ENCODE measurements at places on chromosomes 5 and 9.

GRCh38 chr5:179315356-179315890 is 29.8 kb downstream of the ADAMTS2 start:
- DNase-seq, result no peak

- no peak for DNase-seq
Measured at GRCh38 chr5:157345485-157345884, 79.6 kb downstream of the CYFIP2 start.

DNA sequence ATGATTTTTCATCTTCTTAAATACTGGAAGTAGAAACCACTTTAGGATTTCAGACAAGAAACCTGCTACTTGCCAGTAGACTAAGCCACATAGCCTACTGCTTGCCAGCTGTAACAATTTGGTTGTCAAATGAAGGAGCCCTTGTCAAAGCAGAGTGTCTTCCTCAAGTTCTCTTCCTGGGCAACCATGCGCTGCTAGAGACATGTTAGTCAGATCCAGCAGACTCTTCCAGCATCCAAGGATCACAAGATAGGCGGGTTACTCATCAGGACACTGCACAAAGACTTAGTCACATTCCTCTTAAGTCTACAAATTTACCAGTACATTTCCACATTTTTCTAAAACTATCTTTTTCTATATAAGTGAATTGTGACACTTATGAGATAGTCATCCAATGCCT is 24.4 kb downstream of the SKIC3 start:
- DNase-seq, result peak; percentile 27

GRCh38 chr5:61734966-61735365 is 402.9 kb downstream of the ZSWIM6 start:
- DNase-seq, result no peak

- no peak for DNase-seq
Measured at GRCh38 chr5:7763621-7764072, 87.3 kb downstream of the CFAP90 start.

DNA sequence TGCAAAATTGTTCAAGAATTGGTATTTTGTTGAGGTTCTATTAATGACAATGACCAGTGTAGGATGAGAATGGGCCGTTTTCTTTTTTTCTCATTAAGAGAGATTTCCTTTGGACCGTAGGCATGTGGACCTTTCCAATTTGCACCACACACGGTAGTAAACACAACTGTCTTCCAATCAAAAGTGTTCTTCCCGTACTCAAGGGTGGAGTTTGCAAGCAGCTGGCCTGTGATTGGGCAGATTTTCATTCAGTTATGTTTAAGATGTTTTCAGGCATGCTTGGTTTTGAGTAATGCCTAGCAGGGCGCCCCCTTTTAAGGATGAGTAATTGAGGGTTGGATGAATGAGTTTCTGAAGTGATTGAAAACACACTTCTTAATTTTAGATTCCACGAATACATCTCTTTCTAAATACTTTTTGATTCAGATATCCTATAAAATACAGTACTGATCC is 2.5 kb downstream of the KDM3B start:
- peak; percentile 72 for DNase-seq

DNA sequence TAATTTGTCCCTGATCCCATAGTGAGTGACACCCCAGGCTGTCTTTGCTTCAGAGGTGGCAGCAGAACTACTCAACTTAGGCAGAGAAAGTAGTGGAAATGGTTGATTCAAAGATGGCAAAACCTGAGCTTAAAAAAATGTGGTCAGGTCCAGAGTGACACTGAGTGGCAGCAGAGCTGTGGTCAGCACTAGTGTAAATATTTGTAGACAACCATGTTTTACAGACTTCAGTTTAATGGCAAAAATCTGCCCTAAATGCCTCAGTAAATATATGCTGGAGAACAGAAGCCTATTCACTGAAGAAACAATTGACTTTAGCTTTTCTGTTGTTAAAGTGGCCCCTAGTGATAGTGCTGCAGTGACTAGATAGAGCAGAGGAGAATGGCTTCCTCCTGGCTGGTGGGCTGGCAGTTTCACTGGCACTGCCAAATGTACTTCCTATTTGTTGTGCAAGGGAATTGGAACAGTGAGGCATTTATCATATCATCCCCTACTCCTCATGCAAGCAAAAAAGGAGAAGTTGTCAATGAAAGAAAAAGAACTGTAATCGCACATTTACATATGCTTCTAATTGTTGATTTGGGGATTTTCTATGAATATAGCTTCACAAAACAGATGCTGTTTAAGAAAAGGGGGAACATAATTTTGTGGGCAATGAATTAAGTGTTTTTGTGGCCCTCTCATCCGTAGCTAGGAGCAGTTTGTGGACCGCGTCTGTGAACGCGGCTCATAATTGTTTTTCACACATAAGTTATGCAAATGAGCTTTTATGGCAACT is 12.0 kb downstream of the PBX3 start:
- no peak for DNase-seq

DNA sequence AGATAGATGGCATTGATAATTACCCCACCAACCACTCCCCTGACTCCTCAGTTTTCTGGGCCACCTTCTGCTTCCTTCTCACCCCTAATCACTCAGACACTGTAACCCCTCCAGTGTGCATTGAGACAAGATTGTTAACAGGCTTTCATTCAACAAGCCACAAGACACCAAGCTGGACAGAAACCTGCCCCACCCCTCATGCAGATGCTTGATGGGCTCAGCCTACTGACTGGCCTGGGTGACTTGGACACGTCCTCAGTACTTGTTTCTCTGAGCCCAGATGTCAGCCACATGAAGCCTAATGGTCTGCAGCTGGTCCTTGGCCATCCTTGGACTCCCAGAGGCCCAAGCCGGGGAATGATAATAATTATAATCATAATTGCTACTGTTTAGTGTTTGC is 71.4 kb upstream of the SMIM23 start:
- DNase-seq, result no peak

DNA sequence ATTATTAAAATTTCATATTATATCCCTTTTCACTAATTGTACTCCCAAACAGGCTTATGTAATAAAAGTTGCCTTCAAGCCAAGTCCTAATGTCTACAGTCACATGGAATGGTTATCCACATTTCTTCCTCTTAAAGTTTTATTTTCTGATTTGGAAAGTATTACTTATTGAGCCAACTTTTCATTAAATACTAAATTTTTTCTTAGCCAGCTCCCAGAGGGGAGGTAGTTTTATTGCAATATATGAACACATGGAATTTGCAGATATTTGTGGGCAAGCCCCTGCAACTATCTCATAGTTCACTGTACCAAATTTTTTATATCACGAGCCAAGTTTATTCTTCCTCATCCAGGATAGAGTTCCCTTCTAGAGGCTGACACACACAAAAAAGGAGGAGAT is 332.8 kb upstream of the PTGER4 start:
- no peak for DNase-seq

- no peak for DNase-seq
Measured at GRCh38 chr9:127977884-127978647, 2.7 kb downstream of the EEIG1 start.

GRCh38 chr5:54146916-54147315 is 163.5 kb downstream of the ARL15 start:
- no peak for DNase-seq

DNA sequence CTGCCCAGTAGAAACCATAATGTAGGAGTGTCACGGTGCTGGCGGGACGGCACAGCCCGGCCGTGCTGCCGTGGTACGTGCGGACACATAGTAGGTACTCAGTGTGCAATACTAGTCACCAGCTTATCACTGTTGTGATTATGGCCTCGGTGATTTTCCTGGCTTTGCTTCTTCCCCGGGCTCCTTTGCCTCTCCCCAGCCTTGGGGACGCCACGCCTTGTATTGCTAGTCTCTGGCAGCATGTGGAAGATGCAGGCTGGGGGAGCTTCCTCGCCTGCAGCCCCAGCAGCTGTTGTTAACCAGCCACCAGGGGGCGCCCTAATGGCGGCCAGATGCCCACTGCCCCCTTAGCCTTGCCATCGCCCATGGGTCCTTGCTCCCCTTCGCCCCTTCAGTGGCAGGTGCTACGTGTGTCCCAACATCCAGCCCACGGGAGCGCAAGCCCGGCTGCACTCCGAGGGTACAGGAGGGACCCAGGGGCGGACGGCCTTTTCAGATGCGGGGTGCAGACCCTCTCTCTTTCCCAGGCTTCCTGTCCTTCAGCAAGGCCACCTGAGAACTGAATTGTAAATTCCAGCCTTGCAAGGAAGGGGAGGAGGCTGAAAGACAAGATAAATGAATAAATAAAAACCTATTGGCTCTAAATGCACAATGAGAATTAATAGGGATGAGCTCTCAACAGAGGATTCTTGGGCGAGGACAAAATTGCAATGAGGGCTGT is 8.0 kb downstream of the NTNG2 start:
- no peak for DNase-seq

GRCh38 chr9:32928912-32929311 is 72.5 kb downstream of the APTX start:
- no peak for DNase-seq

- no peak for DNase-seq
Measured at GRCh38 chr5:132704875-132705274, 31.1 kb downstream of the IL4 start.

DNA sequence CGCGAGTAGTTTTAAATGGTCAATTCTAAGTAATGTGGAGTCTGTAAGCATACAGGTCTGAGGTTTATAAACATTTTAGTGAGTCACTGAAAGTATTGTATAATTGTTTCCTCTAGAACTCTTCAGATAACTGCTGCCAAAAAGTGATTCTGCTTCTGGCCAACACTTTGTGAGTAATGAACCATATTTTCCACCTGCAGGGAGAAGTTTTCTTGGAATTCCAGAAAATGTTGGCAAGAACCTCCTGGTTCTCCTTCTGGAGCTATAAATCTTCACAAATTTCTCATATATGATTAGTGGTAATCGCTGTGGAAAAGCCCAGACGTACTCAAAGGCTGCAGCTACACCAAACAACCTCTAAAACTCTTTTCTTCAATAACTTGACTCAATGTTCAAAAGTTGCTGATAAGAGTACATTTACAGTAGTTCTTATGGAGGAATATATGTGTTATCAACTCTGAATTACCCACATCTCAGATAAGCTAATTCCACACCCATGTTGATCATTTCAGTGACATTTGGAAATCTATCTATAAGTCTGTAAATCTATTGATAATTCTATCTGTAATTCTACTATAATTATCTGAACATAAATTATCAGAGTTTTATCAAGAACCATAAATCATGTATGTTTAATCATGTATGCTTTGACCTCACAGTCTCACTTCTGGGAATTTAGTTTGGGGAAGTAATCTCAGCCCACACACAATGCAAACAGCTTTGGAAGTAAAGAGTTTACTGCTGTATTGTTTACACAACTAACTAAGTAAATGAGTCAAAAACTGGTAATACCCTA is 74.1 kb downstream of the FNBP1 start:
- DNase-seq, result peak; percentile 12

- peak; percentile 65 for DNase-seq
Measured at GRCh38 chr5:78527054-78527859, 121.3 kb downstream of the LHFPL2 start.

DNA sequence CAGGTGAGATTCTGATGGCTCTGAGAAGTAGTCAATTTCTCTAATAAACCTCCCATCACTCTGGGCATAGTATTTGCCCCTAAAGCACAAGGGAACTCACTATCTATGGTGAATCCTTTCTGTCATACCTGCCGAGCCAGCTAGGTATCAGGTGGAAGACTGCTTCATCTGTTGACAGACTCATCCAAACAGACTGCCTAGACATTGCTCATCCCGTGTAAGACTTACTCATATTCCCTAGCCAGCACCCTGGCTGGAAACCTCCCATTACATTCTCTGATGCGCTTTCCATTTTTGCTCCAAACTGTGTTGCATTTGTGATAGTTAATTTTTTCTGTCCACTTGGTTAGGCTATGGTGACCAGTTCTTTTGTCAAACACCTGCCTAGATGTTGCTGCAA is 595.9 kb downstream of the DNAH5 start:
- DNase-seq, result peak; percentile 2

DNA sequence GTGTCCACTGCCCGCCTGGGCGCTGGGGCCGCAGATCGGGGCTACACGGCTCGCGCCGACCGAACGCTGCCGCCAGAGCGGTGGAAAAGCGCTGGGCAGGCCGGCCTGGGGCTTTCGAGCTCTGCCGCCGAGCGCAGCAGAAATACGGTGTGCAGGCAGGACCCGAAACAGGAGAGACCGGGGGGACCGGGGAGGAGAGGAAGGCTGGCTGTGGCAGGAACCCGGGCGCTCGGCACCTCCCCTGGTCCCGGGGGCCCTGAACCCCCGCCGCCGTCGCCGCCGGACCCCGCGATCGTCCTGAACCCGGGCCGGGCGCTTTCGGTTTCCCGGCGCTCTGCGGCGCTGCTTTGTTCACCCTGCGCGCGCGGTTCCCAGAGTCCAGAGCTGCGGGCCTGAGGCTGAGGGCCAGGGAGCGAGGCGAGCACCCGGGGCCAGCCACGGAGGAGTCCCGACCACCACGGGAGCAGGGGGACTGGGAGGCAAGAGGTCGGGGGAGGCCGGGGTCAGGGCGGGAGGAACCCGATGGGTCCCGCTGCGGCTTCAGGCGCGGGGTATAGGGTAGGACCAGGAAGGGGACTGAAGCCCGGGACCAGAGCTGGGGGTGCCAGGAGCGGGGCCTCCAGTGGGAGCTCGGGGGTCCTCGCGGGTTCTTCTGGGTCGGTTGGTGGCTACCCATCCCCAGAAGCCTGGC is 12.0 kb downstream of the IRX2 start:
- no peak for DNase-seq

DNA sequence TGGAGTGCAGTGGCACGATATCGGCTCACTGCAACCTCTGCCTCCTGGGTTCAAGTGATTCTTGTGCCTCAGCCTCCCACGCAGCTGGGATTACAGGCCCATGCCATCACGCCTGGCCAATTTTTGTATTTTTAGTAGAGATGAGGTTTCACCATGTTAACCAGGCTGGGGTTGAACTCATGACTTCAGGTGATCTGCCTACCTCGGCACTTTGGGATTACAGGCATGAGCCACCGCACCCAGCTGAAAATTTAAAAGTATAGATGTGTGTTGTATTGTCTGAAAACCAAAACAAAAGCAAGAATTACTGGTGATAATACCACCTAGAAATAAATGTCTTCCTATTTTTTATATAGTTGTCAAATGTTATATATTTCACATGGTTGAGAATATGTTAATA is 162.0 kb upstream of the DMRT1 start:
- DNase-seq, result no peak

GRCh38 chr5:64165500-64166200 is at the start of gene RNF180:
Gene RNF180 (plus strand): TSS chr5:64165843. CDS start chr5:64200808, 34,965 bp downstream.
- DNase-seq, result no peak

- no peak for DNase-seq
Measured at GRCh38 chr9:16171911-16172310, 619.1 kb downstream of the CCDC171 start.

DNA sequence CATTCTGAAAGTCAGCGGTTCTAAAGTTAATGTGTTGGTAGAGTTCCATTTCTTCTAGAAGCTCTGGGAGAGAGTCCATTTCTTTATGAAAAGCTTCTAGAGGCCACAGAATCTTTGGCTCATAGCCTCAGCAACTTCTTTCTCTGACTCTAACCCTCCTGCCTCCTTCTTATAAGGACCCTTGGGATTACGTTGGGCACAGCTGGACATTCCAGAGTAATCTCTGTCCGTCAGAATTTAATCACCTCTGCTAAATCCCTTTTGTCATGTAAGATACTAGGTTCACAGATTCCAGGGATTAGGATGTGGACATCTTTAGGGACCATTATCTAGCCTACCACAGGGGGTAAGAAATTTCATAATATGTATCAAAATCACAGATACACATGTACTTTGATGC is 22.6 kb upstream of the ANKDD1B start:
- no peak for DNase-seq

GRCh38 chr9:18114559-18115475 is 359.1 kb upstream of the ADAMTSL1 start:
- no peak for DNase-seq
